ENCODE measurements at places on chromosomes 1 and 21. TPM values are rescaled to one million over a fixed set of nuclear protein-coding genes. Genes with fewer than 3 reads are reported as not detected.

The CLDN8 gene
- total RNA-seq: not detected

The NGF gene
- total RNA-seq: 1.7 TPM

The C1orf141 gene
- total RNA-seq: not detected

DNA sequence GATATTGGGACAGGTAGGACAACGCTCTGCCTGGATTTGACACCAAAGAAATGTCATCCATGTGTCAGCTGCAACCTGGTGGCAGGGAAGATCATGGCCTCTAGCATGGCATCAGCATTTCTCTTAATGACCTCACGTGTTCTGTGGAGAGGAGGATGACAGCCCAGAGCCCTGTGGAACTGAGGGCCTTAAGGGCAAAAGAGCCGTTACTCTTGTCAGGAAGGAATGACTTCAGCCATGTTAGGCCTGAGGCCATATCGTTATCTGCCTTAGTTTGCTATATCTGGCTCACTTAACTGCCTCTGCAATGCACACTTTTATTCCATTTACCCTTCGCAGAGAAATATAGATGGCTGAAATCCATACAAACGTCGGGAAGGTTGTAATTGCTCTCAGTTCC is 83.2 kb upstream of the PBX1 start:
- DNase-seq: no peak

- no peak for DNase-seq
Observed at GRCh38 chr1:185581020-185581419, 153.2 kb upstream of the HMCN1 start.

DNA sequence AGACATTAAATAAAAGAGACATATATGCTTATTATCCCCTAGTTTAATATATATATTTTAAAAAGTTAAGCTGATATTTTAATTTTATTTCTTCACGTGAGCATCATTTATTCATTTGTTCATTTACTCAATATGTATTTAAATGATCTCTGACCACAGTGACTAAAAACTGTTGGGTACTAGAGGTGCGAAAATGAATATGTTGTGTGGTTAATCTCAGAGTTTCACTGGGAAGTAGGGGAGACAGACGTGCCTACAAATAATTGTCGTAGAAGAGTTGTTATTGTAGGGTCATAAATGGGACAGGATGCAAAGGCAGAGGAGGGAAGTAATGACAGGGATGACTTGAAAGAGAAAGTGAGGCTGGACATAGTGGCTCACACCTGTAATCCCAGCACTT is 213.0 kb upstream of the CACYBP start:
- DNase-seq: no peak

DNA sequence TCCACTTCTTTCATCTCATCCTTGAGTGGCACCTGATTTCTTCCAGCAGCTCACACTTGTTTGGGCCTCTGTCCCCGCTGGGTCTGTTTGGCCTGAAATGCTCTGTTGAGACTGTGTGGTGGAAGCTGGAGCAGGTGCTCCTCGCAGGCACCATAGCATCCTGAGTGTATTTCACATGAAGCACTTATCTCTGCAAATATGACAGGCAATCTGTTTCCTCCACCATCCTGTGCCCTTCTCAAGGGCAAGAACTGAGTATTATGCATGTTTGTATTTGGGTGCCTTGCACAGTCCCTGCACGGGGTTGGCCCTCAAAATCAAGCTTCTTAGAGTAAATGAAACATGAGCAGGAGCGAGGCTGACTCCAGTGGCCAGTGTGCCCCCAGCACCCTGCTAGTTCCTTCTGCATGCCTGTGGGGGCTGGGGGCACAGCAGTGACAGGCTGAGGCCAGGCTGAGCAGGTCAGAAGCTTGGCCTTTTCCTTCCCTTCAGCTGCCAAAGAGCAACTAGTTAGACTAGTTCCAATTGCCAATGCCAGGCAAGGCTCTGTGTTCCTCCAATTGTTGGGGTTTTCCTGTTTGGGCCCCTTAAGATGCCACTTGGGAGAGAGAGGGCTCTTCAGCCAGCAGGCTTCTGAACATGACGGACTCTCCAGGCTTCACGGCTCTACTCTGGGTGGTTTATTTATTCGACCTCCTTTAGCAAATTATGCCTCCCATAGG is 129.6 kb upstream of the ATP1A1 start:
- no peak for DNase-seq

DNA sequence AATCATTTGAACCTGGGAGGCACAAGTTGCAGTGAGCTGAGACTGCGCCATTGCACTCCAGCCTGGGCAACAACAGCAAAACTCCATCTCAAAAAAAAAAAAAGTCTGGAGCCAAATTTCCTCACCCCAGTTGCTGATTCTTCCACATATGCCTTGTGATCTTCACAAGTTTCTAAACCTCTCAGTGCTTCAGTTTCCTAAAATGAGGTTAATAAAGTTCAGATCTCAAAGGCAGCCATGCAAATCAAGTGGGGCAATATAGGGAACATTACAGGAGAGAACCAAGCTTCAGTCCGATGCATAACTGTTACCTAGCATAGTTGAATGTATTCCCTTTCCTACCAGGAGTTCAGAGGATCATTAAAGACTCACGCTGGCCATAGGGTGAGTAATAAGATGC is 4.8 kb downstream of the ITLN1 start:
- DNase-seq: no peak

DNA sequence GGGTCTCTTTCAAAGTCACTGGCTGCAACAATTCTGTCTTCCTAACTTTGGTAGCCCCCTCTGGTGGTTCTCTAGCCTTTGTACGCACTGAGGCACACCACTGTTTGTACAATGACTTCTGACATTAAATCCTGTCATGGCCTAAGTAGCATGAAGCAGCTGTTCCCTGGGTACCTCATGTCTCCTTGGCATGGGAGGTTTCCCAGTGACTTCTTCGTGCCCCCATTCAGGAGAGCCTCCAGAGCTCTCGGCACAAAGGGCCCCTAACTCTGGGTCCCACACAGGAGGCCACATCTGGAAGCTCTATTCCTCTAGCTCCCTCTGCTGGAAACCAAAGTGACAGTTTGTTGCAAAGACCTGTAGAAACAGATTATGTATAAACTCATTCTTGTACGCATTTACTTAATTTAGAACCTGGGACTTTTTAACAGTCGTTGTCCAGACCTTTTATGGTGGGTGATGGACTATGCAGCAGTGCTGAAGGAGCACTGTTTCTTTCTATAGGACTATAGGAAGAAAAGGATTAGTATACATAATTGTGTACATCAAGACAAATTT is 13.4 kb downstream of the SWT1 start:
- DNase-seq: no peak

GRCh38 chr1:98205291-98206017 is 284.6 kb upstream of the DPYD start:
- DNase-seq: no peak

DNA sequence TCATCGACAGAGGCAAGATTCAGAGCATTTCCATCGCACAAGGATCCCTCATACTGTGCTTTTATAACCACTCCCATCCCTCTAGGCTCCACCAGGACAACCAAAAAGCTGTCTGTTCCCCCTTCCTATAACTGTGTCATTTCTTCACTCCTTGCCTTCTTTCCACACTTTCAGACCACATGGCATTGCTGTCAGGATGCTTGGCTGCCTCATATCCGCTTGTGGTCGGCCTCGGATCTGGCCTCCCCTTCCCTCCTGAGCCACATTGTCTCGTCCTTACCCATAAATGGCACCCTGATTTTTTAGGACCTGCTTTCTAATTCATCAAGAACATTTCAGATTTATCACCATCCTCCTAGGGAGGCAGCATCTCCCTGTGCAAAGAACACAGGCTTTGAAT is 80.5 kb downstream of the HIVEP3 start:
- DNase-seq: no peak

- peak; percentile 82 for DNase-seq
Observed at GRCh38 chr21:42981214-42981523, 6.8 kb downstream of the PKNOX1 start.

DNA sequence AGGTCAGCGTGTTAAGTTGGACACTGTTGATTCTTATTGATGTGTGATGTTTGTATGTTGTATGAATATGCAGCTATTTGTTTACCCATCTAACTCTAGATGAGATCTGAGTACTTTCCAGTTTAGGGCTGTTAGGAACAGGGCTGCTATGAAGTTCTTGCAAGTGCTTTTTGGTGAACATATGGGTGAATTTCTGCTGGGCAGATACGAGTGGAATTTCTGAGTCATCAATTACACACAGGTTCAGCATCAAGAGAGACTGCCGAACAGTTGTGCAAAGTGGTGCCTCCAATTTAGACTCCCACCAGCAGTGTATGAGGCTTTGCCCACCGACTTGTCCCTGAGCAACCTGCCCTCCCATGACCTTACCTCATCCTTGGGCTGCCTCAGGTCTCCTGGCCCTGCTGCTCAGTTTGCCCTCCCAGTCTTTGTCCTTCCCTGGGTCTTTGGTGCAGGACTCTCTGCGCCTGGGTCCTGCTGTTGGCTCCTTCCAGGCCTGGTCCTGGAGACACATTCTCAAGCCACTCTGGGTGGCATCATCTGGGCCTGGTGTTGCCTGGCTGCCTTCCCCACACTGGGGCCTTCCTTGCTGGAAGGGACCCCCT is 343.6 kb downstream of the PTPRU start:
- DNase-seq: no peak

- DNase-seq: no peak
Observed at GRCh38 chr1:203272633-203273205, 32.6 kb upstream of the BTG2 start.

DNA sequence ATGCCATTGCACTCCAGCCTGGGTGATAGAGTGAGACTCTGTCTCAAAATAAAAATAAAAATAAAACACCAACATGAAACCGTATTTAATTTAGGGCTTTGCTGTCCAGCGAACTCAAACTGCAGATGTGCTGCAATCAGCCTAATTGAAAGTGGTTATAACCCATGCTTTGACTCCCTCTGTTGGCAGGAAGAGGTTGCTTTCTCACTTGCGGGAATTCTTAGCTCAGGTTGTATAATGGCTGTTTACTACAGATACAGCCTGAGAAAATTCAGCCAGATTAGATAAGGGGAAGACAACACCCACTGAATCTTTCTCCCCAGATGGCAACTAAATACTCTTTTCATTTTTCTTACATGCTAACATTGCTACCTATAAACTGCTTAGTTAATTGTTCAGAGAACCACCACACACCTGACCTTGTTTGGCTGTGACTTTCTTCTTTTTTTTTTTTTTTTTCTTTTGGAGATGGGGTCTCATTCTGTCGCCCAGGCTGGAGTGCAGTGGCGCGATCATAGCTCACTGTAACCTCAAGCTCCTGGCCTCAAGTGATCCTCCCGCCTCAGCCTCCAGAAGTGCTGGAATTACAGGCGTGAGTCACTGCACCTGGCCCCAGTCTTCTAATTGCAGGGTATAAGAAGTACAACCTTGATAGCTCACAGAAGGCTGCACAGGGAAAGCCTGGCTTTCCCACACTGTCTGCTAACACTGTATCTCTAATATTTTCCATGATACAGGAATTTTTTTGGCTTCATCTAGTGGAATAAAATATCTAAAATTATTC is 34.6 kb downstream of the DNTTIP2 start:
- DNase-seq: peak; percentile 50

Data from cerebellum (tissue), 4 donors.